Kidney tubule cell (primary cell): ENCODE measurements at places on chromosomes 4 and X.

- DNase-seq = no peak
These were observed 69.8 kb downstream of the TMEM131L start for GRCh38 chr4:153535772-153536513.

DNA sequence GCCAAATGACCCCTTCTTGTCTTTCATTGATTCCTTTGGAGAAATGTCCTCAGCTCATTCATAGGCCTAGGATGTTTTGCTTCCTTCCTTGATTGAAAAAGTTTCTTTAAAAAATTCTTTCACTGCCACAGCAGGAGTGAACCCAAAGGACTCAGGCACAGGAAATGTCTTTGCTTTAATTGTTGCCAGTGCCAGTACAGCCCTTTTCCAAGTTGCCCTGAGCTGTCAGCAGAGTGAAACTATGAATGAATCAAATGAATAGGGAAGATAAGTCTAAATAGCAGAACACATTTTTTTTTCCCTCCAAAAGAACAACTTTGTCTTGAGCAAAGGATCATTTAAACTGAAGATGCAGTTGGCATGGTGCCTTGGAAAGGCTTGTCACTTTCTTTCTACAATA is 63.8 kb upstream of the SLC4A4 start:
- DNase-seq = no peak

DNA sequence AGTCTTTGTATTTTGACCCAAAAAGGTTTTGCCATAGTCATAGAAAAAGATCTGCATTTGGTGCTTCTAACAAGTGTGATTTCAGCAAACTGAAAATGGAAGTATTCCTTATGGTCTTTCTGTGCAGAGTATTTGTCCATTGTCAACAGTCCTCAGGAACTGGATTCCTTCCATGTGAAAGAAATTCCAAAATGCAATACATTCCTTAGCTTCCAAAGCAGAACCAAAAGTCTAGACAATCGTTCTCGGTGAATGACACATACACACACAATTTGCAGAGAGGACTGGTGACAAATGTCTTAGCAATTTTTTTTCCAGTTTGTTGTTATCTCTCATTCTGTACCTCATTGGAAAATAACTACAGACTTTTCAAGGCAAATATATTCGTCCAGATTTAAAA is 562.2 kb upstream of the SLIT2 start:
- peak; percentile 96 for DNase-seq

- DNase-seq = no peak
These were observed 141.5 kb upstream of the FRMPD4 start for GRCh38 chrX:11996810-11997209.

DNA sequence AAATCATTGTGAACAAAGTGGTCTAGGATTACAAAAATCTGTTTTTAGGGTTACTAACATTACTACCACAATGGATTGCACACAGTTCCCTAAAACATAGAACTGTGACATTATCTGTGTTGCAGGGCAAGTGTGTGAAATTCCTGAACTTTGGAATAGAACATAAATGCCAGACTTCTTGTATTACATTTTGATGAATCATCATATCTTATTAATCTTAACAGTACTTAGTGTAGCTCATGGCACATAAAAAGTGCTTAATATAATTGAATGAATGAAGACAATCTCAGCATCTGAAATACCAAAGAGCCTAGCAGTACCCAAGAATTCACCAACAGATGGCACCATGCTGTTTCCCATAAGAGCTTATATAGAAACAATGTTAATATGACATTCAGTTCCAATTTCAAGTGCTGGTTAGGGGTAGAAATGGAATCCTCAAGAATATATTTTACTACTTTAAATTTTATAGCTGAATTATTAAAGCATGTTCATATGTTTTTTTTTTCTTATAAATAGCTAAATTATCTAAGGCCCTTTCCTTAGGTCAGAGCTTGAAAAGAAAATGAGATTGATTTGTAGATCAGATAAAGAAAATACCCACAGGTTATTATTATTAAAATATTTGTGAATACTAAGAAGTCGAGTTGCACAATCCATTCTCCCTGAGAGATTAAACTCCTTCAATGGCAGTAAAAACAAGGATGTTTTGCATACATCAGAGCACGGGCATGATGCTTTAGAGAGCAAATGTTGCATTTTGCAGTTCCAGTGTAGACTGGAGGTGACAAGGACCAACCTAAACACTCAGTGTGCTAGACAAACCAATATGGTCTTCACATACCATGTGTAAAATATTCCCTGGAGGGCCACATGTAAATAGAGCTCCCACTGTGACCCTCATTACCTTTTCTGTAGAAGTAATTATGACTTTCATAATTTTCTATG is 25.7 kb upstream of the SHISA3 start:
- DNase-seq = peak; percentile 61

DNA sequence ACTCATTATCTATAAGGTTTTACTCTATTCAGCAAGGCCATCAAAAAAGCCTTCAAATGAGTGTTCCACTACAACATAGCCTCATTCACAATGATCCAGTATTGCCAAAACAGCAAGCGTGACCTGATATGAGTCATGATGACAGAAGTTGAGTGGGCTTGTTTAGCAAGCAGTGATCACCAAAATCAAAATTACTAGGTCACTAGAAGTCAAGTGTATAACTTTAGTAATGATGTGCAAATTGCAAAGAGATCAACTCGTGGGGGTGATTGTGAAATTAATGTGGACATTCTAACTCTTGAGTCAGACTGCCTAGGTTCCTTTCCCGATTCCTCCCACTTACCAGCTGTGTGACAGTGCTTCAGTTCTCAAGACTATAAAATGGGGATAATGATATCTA is 124.5 kb downstream of the CHM start:
- DNase-seq = peak; percentile 44

DNA sequence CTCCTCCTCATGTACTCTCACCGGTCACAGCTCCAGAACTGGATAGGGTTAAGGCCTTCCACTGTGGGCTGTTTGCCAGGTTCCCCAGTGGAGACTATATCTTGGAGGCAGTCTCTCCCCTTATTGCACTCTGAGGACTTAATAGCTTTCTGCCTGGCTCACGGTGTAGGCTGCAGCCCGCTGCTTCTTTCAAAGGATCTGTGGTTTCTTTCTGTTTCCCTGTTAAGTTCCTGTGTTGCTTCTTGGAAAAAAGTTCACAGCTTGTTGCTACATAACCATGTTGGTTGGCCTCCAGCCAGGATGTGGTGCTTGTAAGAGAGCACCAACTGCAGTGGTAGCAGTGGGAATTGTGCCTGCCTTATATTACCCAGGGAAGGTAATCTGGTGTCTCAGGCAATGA is 24.9 kb upstream of the ZDHHC15 start:
- peak; percentile 12 for DNase-seq

GRCh38 chr4:1216869-1217294 is 32.0 kb downstream of the CTBP1 start:
- no peak for DNase-seq

DNA sequence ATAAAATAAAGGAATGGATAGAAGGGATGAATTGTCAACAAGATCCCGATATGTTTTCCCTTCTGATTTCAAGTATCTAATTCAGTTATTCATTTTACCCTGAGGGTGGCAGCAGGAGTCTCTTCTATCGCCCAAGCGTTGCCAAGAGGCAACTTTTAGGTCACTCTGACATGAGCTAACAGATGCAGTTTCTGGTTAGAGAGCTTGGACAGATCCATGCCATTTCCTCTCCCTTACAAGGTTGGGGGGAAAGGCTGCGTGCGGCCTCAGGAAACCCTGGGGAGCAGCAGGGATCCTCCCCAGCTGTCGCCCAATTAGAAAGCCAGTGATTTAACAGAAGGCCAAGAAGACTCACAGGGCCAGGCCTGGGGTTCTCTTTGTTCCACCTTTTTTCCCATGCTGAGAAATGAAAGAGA is 35.3 kb upstream of the WAS start:
- peak; percentile 44 for DNase-seq

DNA sequence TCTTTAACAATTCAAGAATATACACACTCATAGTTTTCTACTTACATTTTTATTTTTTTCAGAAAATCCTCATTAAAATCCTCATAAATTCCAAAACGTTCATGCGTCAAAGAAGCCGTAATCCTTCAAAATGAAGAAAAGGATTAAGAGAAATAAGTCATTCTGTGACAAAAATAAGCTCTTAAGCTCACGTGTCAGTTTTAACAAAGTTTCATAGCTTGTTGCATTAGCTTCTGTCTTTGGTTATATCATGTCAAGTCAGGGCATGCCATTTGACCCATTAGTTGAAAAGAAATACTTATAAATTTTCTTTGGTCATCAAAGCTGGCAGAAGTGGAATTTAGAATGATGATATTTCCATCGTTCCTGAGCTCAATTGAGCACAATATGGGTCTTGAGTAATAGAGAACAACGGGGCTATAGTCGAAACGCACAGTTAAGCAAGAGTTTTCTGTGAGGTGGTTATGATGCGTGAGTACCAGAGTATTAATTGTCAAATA is 185.2 kb upstream of the CTSO start:
- no peak for DNase-seq
